Motor neuron (in vitro differentiated cells): ENCODE measurements at places on chromosomes 3 and 15. TPM values are rescaled to one million over a fixed set of nuclear protein-coding genes. Genes with fewer than 3 reads are reported as not detected.

The CYP1A1 gene
- total RNA-seq = 0.54 and 0.68 TPM in 2 replicates

The CIB2 gene
- 19.3 and 22.7 TPM in 2 replicates for total RNA-seq

The GOLGB1 gene
- 36.0 and 36.4 TPM in 2 replicates for total RNA-seq

The SLC24A5 gene
- total RNA-seq = 0.27 and 0.31 TPM in 2 replicates

The PLA2G4D gene
- total RNA-seq = not detected in 2 replicates

The GOLGA8J gene
- 0.39 and 0.71 TPM in 2 replicates for total RNA-seq

The NUSAP1 gene
- total RNA-seq = 77.4 and 78.4 TPM in 2 replicates

The GPR160 gene
- total RNA-seq = 4.0 and 4.8 TPM in 2 replicates

The NRG4 gene
- total RNA-seq = 0.58 and 0.73 TPM in 2 replicates

The ZBBX gene
- 4.8 and 7.4 TPM in 2 replicates for total RNA-seq

The KIF15 gene
- 0.10 and 0.54 TPM in 2 replicates for total RNA-seq

The SCAANT1 gene
- total RNA-seq = not detected in 2 replicates

The GOLGA8O gene
- 1.7 and 2.4 TPM in 2 replicates for total RNA-seq

The CNBP gene
- total RNA-seq = 203 and 217 TPM in 2 replicates

The ZNF592 gene
- total RNA-seq = 9.6 and 10.4 TPM in 2 replicates

The PLIN1 gene
- 1.3 TPM in 1 of 2 replicates, not detected in the other for total RNA-seq

The SQOR gene
- total RNA-seq = 0.36 and 0.50 TPM in 2 replicates

The COL6A5 gene
- 0.05 TPM in 1 of 2 replicates, not detected in the other for total RNA-seq

The CHP1 gene
- total RNA-seq = 32.1 and 34.8 TPM in 2 replicates

The ATP13A5 gene
- total RNA-seq = 0.21 and 1.0 TPM in 2 replicates

The CHRFAM7A gene
- 1.5 and 5.1 TPM in 2 replicates for total RNA-seq

The MEIS2 gene
- 146 and 152 TPM in 2 replicates for total RNA-seq

The RASGRP1 gene
- 2.9 and 4.7 TPM in 2 replicates for total RNA-seq

The IFT80 gene
- 22.4 and 25.9 TPM in 2 replicates for total RNA-seq

The SNX4 gene
- total RNA-seq = 29.9 and 32.4 TPM in 2 replicates

The DUOX2 gene
- 0.58 and 1.4 TPM in 2 replicates for total RNA-seq

The THBS1 gene
- total RNA-seq = 51.8 and 71.2 TPM in 2 replicates

The PRR20G gene
- 0.36 TPM in 1 of 2 replicates, not detected in the other for total RNA-seq

The SLC28A2 gene
- total RNA-seq = 0.95 and 1.5 TPM in 2 replicates
